ENCODE measurements at places on chromosomes 2 and 18.

DNA sequence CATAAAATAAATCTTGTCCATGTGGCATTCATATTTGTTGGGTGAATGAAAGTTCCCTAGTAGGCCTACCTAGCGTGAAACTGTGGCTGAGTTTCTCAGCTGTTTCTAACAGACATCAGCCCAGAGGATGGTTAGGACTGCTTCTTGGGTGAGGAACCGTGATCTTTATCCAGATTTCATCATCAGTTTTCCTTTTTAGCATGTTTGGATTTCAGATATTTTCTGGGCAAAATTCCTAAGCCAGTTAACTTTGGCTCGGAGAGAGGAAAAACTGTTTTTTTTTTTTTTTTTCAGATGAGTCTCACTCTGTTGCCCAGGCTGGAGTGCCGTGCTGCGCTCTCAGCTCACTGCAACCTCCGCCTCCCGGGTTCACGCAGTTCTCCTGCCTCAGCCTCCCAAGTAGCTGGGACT is 53.5 kb downstream of the DGKD start:
- DNase-seq, result no peak

- DNase-seq, result peak; percentile 83
Observed at GRCh38 chr2:25251422-25252273, 83.3 kb upstream of the POMC start.

DNA sequence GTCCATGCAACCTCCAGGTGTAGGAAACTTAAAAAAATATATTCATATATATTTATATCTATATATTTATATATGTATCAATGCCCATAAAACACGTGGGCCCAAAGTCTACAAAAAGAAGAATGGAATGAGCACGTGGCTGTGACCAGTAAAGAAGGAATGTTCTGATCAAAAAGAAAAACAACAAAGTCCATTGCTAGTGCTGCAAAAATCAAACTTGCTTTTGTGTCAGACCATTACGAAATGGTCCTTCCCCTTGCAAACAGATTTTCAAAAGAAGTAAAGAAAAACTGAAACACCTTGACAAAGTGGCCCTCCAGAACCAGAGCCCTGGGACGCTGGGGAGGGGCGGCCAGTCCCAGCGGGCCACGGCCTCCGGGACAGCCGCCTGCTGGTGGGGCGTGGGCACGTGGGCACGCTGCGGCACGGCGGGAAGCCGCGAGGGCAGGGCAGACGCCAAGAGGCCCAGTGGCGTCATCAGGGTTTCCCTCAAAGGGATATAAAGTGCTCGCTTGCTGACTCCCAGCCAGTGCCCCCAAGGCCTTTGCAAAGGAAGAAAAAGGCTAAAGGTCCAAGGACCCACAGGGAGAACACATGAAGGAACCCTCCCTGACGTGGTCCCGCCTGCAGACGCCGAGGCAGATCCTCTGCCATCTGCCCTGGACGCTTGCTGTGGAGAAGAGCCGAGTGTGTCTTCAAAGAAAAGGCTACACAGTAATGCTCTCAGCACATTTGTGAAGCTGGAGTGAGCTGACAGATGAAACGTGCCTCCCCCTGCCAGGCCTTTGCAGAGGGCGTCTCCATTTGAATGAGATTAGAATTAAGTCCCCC is 201.8 kb downstream of the TWIST2 start:
- no peak for DNase-seq

GRCh38 chr2:137173463-137173862 is 408.1 kb downstream of the THSD7B start:
- no peak for DNase-seq

GRCh38 chr2:26011990-26012856 is 21.7 kb upstream of the RAB10 start:
- no peak for DNase-seq

DNA sequence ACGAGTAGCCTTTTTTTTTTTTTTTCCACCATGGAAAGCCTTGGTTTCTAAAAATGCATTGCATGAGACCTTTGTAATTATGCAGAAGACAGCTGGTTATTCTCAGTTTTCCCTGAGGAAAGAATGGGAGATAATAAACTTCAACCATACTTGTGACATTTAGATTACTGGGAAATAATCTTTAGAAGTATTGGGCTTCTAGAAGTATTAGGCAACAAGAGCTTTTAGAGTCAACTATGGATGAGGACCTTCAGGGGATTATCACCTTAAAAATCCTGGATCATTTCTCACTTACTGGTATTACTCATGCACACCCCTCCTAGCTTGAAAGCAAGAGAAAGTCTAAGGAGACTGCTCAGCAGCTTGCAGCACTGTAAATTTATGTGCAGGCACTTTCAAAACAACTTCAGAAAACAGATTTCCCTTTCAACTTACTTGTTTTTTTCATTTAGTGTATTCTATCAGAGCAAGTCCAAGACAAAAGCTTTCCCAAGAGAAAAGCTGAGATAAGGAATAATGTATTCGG is 175.9 kb downstream of the NRXN1 start:
- DNase-seq, result no peak

GRCh38 chr2:119475225-119475856 is 43.7 kb downstream of the TMEM37 start:
- no peak for DNase-seq

GRCh38 chr2:120661551-120661950 is 74.1 kb upstream of the GLI2 start:
- no peak for DNase-seq

DNA sequence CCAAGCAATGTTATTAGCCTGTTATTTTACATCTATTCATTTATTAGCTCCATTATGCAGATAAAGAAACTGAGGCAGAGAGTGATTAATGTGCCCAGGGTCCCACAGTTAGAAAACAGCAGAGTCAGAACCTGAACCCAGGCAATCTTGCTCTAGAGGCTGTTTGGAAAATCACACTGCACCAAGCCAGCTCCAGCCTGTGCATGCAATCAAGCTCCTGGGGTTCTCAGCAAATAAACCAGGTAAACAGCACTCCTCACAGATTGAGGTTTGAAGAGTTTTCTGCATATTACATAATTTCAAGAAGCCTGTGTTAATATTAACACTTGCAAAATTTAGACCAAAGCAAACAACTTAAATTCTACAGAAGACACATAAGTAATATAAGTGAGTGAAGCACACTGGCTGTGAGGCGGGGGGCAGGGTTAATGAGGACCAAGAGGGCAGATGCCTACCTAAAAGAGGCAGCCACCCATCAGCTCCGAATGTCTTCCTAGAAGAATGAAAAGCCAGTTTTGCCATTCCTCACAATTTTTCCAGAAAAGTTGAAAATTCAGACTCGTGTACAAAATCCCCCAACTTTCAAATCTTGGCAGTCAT is 35.4 kb downstream of the CACNB4 start:
- no peak for DNase-seq

DNA sequence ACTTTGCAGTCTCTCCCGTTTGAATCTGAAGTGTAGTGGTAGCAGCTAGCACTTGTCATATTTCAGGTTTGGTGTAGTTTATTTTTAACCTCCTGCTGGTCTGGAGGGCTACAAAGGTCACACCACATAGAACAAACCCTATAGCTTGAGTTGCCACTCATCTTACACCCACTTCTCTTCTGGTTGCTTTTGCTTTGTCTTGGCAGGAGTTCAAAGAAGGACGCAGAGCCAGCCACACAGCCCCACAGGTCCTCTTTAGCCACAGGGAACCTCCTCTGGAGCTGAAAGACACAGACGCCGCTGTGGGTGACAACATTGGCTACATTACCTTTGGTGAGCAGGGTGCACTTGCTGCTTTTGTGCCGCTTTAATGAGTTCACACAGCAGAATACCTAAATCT is 15.6 kb upstream of the GPBAR1 start:
- DNase-seq, result no peak

Data from HuH-7.5 (cell line).